ENCODE measurements at places on chromosomes 7 and 10.

- DNase-seq, result no peak
Observed at GRCh38 chr7:77985974-77986339, 187.4 kb downstream of the PHTF2 start.

DNA sequence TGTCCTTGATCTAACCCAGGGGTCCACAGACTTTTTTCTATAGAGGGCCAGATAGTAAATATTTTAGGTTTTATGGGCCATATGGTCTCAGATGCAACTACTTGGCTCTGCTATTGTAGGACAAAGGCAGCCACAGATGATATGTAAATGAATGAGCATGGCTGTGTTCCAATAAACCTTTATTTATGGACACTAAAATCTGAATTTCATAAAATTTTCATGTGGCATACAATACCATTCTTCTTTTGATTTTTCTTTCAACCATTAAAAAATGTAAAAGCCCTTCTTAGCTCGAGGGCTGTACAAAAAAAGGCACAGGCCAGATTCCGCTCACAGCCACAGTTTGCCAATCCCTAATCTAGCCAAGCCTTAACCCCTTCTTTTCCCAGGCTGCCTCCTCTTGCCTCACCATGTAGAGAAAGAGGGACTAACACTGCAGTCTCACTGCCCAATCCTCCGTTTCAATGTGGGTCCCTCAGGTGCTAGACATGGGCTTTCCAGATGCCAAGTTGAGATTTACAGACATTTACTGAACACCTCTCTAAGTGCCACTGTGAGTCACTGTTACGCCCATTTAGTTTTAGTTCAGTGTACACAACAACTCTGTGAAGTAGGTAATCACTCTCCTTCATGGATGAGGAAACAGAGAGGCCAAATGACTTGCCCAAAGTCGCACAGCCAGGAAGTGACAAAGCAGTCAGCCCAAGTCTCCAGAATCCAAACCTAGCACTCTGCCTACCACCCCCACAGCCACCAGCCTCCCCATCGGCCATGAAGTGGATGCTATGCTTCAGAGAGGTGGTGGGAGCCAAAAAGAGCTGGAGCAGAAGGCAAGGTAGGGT lies 132.6 kb upstream of the PDLIM1 start:
- no peak for DNase-seq

DNA sequence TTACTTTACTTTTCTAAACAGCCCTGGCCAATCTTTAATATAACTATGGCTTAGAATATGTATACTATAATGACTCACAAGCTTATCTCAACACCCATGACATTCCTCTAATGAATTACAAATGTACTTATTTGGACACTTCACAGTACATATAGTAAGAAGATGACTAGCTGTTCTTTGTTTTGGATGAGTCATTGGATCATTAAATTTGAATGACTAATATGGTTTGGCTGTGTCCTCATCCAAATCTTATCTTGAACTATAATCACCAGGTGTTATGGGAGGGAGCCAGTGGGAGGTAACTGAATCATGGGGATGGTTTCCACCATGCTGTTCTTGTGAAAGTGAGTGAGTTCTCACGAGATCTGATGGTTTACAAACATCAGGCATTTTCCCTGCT lies 807.5 kb upstream of the SORCS1 start:
- no peak for DNase-seq

DNA sequence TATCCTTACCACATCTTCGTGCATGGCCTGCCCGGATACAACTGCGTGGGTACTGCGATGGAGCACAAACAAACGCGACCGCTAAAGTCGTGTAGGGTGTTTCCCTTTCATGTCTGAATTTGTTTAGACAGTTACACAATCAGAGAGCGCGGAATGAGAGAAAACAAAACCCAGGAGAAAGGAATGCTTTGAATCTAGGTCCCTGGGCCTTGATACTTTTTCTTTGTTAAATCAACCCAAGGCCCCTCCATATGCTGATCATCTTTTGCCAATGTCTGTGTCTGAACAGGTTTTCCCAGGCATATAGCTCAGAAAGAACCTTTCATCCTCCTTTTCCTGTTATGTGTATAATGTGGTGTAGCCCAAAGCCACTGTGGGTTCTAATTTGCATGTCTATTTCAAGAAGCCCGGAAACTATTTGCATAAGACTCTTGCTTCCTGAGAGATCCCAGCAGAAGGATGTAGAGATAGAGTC lies 145.8 kb downstream of the FRMD4A start:
- DNase-seq, result no peak

- no peak for DNase-seq
Observed at GRCh38 chr10:75825235-75825634, 393.8 kb downstream of the LRMDA start.

- no peak for DNase-seq
Observed at GRCh38 chr10:83927166-83927565, 212.1 kb upstream of the GHITM start.

DNA sequence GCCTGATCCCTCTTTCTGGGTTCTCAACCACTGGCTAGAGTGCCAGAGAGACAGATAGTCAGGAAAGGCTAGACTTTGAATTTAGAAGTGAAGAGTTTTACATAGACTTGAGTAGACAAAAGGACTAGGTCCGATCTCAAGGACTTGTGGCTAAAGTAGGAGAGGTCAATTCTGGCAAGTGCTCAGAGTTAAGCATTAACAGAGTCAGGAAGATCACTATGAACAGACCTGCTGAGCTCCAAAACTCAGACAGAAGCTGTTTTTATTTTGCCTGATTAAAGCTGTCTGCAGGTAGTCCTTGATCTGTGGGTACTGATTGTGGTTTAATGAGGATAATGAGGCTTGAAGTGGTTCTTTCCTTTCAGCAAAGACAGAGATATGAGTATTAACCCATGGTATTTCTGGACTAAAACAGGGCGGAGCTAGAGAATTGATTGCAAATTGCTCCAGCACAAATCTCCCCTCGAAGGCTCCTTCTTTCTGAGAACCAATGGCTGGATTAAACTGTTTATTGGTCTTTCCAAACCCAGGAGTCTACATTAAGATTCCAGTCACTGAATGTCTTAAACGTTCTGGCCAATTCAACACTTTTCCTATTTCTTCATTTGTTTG lies 423.2 kb downstream of the IPMK start:
- DNase-seq, result no peak

- no peak for DNase-seq
Observed at GRCh38 chr10:44261296-44261695, 123.6 kb downstream of the CXCL12 start.

GRCh38 chr10:24462291-24462813 lies 253.4 kb downstream of the KIAA1217 start:
- no peak for DNase-seq

DNA sequence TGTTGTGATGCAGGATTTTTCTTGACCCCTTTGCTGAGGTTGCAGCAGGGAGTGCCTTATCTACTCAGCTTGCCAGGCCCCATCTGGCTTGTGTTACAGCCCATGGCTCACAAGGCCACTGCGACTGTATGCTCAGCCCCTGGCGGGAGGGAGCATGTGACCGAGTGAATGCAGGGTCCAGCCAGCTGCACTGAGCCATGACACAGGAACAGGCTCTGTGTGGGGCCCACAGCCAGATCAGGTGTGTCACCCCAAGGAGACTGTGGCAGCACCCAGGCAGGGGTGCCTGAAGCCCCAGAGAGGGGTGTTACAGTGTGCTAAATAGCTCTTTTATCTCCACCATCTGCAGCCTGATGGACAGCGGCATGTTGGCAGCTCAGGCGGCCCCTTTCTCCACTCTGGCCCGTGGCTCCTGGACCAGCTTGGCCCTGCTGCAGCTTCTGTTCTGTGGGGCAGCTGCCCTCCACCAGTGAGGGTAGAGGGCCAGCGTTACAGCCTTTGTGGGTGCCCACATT lies 2.6 kb upstream of the PCBD1 start:
- no peak for DNase-seq

- DNase-seq, result no peak
Observed at GRCh38 chr7:17844022-17844421, 96.3 kb downstream of the SNX13 start.

- no peak for DNase-seq
Observed at GRCh38 chr7:111697771-111698170, 135.5 kb upstream of the IMMP2L start.

- no peak for DNase-seq
Observed at GRCh38 chr10:12534824-12535223, 185.5 kb downstream of the CAMK1D start.

- no peak for DNase-seq
Observed at GRCh38 chr7:139203992-139204391, 27.0 kb upstream of the UBN2 start.

DNA sequence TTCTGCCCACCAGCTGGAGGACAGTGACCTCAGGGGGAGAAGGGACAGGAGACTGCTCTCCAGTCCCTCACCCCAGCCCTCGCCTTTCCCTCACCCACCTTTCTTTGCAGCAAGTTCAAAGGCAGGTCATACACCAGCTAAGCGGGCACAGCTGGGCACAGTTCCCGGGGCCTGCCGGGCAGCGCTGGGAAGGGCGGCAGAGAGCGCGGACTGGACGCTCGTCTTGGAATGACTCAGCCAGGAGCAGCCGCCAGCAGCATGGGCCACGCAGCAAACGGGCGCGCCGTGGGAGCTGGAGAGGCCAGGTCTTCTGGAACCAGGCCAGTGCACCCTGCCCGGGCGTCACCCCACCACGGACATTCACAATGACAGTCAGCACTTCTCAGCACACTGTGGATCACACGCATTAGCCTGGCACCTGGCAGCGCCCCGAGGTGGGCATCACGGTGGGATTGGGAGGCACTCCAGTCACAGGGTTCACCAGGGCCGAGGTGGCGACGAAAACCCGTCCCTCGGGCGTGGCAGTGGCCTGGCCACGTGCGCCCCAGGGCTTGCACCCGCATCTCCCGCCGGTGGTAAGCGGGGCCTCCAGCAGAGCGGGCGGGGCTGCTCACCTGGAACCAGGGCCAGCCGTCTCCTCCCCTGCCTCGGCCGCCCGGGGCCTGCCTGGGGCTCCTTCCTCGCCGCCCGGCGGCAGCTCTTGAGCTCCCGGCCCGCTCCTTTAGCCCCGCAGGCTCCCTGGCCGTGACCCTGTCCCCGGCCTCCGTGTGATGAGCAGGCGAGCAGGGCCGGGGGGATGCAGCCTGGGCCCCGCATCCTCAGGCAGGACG lies 29.0 kb upstream of the WDFY4 start:
- no peak for DNase-seq

DNA sequence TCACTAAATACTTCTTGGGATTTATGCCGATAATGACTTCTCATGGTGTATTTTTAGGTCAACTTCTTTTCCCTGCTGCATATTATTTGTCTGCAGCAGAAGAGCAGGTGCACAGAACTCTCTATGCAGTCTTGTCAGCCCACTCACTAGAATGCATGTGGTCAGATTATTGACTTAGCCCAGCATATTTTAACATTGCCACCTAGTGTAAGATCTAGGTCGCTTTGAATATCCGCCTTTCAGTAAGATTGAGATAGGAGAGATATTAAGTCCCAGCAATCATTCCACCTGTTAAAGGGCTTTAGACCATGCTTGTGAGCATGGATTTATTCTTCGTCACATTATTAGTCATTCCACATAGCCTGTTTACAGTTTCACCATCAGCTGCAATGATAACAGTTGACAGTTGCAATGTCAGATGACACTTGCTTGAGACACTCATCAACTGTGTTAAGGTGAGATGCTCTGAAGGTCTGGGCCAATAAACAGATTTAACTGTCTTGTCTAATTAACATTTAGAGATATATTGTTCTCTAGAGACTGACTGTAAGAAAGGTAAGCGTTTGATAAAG lies 491.7 kb downstream of the ARL4A start:
- no peak for DNase-seq

DNA sequence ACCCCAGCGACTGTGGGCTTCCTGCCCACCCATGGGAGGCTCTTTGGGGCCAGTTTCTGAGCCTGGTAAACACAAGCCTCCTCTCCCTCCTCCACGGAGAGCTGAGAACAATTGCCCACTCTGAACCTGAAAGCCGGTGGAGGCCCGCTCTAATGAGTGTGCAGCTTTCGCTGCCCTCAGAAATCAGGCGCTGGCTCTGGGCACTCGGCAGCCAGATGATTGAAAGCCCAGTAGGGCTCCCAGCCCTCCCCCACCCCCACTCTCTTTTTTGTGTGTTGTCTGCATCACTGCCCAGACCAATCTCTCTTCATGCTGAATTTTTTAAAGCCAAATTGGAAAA lies 438.9 kb downstream of the RPS24 start:
- no peak for DNase-seq

- no peak for DNase-seq
Observed at GRCh38 chr10:13092291-13093102, 7.5 kb upstream of the OPTN start.

GRCh38 chr7:68073701-68074100 lies 1077.1 kb downstream of the TYW1 start:
- DNase-seq, result no peak

- no peak for DNase-seq
Observed at GRCh38 chr10:86389441-86390193, 23.0 kb upstream of the GRID1 start.

GRCh38 chr10:79379512-79380124 lies 32.3 kb downstream of the PPIF start:
- DNase-seq, result no peak

GRCh38 chr10:13614530-13615332 lies 28.0 kb downstream of the PRPF18 start:
- DNase-seq, result no peak

DNA sequence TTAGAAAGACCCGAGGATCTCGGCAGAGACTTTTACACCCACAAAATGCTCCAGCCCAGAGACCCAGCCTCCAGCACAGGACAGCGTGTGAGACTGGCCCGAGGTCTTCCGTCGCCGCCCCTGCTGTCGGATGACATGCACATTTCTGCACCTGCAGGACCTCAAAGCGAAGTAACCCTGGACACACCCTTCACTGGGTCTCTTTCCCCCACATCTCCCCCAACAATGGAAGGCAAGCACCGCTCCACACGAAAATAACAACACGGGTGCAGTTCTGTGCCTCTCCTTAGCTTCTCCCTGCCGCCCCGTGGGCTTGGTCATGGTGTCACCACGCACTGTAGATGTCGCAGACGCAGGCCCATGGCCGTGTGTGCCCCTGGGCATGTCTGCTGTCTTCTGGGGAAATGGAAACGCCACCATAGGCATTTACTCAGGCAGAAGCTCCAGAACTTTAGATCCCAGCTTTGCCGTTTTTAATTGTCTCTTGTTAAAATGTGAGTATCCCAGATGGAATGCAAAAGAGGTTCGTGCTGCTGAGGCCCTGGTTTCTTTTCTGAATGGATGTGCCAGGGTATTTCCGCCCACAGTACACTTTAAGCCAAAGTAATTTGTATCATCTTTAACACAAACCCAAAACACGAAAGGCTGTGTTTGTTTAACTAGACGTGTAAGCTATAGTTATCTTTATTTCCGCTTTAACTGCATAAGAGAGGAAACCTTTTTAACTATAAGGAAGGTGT lies 237.9 kb downstream of the MGMT start:
- no peak for DNase-seq

Data from activated CD8-positive, alpha-beta memory T cell treated with anti-CD3 and anti-CD28 coated beads for 4 hours (primary cell).